ENCODE measurements at places on chromosomes 7 and 10. TPM values are rescaled to one million over a fixed set of nuclear protein-coding genes. Genes with fewer than 3 reads are reported as not detected.

Gene ZNF727
- total RNA-seq: 3.4 TPM

Gene PON3
- total RNA-seq: 1.6 TPM

Gene CLDN15
- total RNA-seq: 2.9 TPM

Gene TMEM196
- 1.4 TPM for total RNA-seq

Gene GIMAP5
- total RNA-seq: 19.3 TPM

Gene ASNS
- 22.7 TPM for total RNA-seq

Gene ATOH7
- total RNA-seq: not detected

Gene CACNA2D1
- total RNA-seq: 115 TPM

Gene GBX1
- not detected for total RNA-seq

Gene TCERG1L
- total RNA-seq: not detected

Gene ZNF518A
- 14.1 TPM for total RNA-seq

Gene SPDYE1
- not detected for total RNA-seq

Gene MOGAT3
- not detected for total RNA-seq

Gene SLK
- total RNA-seq: 79.9 TPM

Gene CROT
- 15.6 TPM for total RNA-seq

Gene NEURL1
- total RNA-seq: 0.41 TPM

Gene COMTD1
- 9.9 TPM for total RNA-seq

Gene PHYHIPL
- 2.0 TPM for total RNA-seq

Gene C7orf57
- not detected for total RNA-seq

Gene CYP3A4
- total RNA-seq: not detected

Gene AQP1
- total RNA-seq: 66.0 TPM

Gene MLXIPL
- 7.2 TPM for total RNA-seq
